NCI-H187 (cell line): ENCODE measurements at places on chromosomes 16 and 17.

DNA sequence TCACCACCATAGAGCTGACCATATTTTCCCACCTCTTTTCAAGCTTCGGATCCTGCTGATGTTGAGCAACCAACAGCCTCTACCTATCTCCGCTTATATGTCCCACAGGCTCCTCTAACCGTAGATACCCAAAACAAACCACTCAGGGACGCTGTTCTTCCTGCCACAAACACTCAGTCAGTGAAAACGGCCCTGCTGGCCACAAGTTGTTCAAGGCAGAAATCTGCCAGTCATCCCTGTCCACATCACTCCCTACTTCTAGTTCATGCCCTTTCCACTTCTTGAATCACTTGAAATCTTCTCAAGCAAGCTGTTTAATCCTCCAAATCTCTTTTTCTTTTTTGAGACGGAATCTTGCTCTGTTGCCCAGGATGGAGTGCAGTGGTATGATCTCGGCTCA is 7.9 kb downstream of the RABEP2 start:
- no peak for DNase-seq

GRCh38 chr17:14508156-14508555 is 207.3 kb downstream of the HS3ST3B1 start:
- no peak for DNase-seq

DNA sequence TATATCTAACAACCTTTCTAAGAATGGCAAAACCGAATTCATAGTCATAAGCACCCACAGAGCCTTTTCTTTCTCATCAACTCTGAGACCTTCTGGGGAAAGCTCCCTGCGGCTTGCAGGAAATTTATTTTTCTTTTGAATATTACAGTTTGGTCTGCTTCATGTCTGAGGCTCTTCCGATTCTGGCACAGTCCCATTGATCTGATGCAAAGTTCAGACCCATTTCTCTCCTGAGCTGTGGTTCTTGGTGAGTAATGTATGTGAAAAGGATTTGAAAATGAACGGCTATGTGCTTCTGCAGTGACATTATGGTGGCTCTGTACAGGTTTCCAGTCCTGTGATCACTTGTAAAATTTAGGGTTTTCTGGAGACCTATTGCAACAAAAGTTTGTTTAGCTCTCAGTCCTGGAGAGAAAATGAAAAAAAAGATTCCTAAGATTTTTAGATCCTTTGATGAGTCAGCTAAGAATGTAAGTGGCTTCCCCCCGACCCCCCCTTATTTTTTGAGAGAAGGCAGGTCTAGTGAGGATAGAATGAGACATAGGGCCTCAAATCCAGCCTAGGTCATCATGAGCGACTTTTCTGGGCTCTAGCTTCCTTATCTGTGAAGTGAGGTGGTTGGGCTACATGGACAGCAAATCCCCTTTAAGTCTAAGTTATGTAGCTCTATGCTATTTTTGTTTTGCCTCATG is 4.6 kb downstream of the GAN start:
- no peak for DNase-seq

GRCh38 chr17:77466596-77467223 is 325.9 kb downstream of the SEC14L1 start:
- DNase-seq, result no peak

- DNase-seq, result no peak
Measured at GRCh38 chr16:56961386-56961785, 364 bp upstream of the CETP start.

DNA sequence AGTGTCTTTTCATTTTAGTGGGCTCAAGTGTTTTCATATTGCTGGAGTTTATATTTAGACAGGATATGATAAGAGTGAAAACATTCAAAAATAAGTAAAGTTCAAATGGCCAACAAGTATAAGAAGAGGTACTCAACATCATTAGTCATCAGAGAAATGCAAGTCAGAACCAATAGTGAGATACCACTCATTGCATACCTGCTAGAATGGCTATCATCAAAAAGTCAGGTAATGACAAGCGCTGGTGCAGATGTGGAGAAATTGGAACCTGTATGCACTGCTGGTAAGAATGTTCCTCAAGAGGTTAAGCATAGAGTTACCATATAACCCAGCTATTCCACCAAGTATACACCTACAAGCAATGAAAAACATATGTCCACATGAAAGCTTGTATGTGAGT is 87.8 kb downstream of the WNT3 start:
- DNase-seq, result no peak

DNA sequence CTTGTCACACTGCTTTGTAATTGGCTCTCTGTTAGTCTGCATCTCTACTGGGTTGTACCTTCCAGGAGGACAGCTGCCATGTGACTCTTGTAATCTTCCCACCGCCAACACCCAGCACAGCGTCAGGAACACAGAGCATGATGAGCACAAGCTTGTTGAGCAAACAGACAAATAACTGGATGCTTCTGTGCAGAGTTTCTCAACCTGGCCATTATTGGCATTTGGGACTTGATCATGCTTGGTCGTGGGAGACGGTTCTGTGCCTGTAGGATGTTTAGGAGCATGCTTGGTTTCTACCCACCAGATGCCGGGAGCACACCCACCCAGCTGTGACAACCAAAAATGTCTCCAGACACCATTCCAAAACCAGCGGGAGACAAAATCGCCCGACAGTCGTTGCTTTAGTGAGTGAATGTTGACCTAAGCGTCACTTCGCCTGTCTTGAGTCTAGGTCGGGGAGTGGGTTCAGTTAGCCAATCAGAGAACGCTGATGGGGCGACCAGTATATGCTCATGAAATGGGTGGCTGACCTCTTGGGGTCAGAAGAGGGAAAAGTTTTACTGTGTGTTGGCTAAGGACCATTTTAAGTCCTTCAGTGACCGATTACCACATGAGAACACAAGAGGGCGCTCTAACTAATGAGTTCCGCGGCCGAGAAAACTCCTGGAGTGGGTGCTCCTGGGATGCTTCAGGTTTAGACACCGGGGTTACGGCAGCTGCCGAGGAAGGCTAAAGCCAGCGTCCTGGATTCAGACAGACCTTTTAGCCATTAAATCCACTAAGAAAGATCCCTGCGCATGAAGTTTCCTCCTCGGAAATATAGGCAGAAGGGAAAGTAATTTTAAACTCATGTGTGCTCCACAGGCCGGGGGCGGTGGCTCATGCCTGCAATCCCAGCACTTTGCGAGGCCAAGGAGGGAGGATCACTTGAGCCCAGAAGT is 57.8 kb upstream of the TEX2 start:
- DNase-seq, result peak; percentile 53

DNA sequence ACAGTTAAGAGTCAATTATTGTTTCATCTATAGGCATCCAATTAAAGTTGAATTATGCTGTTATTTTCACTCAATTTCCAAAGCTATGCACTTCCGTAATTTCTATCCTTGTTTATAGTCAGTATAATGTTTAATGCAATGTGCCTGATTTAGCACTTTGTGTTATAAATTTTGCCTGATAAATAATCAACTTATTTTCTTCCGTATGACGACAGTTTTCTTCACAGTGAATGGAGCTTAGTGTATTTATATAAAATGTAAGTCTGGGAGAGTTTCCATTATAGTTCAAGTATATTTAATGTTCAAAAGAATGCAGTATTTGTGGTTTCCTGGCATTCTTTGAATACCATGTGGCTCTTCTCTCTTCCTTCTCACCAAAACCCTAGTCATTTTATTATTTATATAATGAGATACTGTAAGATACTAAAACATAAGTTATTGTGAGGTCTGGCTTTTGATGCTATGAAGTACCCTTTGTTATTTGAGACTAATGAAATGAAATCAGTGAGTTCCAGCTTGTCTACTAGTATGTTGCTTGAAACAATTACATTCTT is 240.6 kb downstream of the PRKCA start:
- no peak for DNase-seq

DNA sequence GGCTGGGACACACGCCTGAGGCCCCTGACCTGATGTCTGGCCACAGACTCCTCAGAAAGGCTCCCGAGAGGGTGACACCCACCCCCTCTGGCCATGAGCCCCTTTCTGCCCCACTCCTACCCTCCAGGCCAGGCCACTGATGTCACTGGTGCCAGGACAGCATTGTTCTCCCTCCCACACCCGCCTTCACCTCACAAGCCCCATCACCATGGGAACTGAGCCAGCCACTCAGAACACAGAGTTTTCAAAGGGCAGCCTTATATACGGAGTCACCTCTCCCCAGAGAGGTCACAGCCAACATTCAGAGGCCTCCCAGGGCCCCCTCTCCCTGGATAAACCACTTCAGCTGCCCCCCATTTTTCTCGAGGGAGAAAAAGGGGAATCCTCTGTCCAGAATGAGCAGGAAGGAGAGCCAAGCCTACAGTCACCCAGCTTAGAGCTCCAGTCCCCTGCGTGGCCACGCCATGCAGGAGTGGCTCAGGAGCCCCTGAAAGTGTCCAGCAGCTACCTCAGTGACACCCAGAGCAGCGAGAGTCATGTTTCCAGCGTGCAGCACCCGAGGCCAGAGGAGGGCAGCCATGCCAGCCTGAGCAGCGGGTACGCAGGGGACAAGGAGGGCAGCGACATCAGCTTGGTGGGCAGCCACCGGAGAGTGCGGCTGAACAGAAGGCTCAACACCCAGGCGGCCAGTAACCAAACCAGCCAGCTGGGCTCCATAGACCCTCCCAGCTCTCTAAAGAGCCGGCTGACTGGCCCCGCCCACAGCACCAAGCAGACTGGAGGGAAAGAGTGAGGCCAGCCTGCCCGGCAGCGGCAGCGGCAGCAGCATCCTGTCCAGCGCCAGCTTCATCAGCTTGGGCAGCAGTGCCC is at the start of gene C16orf82:
TSS of gene C16orf82 (plus strand) at position 260 of the 870 bp plus-strand sequence.
- no peak for DNase-seq

DNA sequence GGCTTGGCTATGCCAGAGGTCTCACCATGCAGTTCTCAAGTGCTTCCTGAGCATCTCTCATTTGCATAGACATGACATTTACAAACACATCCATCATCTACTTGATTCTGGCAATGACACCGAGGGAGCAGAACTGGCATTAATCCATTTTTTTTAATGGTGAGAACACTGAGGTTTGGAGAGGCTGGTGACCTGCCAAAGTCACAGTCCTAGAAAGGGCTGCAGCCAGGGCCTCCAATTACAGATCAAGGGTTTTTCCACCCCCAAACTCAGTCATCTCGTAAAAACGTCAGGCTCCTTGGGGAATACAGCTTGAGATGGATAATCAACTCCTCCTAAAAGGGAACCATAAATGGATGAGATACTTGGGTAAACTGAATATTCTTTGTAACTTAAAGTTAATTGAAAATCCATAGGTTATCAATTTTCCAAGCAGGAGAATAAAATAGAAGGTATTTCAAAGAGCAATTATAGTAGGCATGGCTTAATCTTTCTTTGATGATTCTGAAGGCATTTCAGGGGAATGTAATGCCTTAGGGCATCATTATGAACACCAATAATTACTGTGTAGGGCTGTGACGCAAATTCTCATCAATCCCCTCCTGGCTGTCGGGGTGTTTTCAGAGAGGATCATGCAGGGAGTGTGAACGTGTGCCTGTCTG is 9.4 kb upstream of the MEOX1 start:
- DNase-seq, result no peak

DNA sequence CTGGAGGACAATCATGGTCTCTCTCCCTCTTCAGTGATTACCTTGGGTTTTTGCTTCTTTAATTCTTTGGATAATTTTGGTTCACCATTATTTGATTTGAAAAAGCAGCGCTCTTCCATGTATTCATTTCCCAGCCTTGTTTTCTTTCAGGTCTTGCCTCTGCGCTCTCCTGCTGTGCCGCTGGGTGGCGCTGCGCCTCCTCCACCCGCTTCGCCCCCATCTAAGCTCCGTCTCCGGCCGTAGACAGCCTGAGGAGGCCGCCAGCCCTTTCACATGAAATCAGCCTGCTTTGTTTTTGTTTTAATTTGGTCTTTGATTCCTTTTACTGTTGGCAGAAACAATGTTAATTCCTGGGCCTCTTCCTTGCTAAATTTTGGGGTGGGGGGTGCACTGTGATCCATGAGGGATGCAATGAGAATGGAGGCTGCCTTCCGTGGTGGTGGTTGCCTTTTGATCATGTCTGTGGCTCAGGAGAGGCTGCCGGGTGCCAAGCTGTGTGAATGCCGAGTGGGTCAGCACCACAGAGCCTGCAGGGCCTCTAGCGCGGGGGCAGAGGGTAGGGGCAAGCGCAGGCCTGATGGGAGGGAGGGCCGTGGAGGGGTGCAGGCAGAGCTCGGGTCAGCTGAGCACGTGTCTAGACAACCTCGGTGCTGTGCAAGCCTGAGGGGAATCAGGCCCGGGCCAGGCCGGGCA is 64.1 kb downstream of the PLD6 start:
- no peak for DNase-seq

DNA sequence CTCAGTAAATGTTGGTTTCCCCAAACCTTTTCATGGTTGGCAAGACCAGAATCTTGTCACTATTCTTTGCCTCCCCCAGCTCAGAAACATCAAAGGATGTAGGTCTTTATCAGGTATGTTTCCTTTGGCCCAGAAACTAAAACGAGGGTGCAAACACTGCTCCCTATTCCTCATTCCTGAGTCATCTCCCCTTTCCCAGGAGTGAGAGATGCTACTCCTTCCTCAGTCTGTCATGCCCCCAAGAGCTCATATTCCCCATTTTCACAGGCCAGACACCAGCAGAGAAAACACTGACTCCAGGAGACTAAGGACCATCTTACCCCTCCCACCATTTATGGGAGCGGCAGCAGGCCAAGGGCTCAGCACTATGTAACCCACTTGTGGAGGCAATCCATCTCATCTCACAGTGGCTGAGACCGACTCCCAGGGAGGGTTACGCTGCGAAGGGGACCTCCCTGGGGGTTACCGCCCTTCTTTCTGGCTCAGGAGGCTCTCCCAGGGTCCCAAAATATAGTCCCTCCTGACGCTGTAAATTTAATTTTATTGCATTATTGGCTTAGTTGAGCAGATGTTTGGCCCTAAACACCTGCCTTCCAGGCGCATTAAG is 1.5 kb downstream of the GEMIN4 start:
- no peak for DNase-seq

GRCh38 chr17:36879624-36880131 is 57.6 kb upstream of the LHX1 start:
- DNase-seq, result no peak

DNA sequence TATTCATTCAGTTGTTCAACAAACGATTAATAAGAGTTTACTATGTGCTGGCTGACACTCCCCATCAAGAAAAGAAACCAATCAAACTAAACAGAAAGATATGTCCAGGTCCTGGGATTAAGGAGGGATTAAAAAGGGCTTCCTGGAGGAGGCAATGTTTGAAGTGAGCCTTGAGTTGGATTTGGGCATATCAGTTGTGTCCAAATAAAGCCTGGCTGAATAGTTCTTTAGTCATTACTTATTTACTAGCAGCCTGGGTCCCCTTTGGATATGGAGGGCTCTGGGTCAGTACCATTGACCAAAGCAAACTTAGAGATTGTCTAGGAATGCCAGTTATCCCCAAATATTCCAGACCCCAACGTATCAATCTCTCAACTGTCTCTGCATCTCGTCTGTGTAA is 117.7 kb downstream of the COPRS start:
- no peak for DNase-seq

GRCh38 chr16:25093208-25094061 is 18.1 kb upstream of the LCMT1 start:
- no peak for DNase-seq

GRCh38 chr16:88999457-89000206 is 22.6 kb upstream of the CBFA2T3 start:
- no peak for DNase-seq

GRCh38 chr17:82330322-82331239 is 3.0 kb downstream of the SECTM1 start:
- DNase-seq, result peak; percentile 75

GRCh38 chr16:68737046-68737729 is at the start of gene CDH1:
Gene CDH1 (plus strand): TSS chr16:68737292. CDS start chr16:68737416, 124 bp downstream.
- peak; percentile 75 for DNase-seq

GRCh38 chr17:76528156-76528527 is 9.4 kb downstream of the CYGB start:
- DNase-seq, result no peak
